ENCODE measurements at places on chromosomes 5 and 9.

DNA sequence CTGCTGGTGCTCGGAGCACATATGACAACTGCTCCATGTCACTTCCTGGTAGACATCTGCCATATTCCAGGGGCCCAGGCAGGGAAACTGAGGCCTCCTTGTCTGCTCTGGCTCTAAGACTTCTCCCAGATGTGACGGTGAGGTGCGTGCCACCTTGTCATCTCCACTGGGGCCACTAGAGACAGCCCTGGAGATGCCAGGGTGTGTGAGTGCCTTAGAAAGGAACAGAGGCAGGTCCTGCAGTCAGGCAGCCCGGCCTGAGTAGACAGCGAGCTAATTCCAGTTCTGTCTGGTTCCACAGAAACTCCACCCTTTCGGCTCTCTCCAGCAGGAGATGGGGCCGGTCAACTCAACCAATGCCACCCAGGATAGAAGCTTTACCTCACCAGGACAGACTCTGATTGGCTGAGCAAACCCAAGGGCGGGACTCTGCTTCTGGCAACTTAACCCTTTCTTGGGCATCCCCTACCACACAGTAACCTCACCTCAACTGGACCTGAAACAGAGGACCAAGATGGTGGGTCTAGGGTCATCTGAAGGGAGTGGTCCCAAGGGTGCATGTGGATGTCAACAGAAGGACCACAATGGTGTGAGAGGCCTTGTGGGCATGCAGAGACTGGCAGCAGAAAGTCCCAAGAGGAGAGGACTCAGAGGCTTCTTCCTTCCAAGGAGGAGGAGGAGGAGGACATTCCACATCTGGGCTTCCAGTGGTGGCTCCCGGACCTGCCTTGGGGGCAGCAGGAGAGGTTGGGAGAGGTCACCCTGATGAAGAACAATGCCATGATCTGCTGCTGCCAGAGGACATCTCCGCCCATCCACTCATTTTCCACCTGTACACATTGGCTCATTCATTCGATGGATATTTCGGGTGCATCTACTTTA is 77.7 kb downstream of the RGS3 start:
- no peak for DNase-seq

DNA sequence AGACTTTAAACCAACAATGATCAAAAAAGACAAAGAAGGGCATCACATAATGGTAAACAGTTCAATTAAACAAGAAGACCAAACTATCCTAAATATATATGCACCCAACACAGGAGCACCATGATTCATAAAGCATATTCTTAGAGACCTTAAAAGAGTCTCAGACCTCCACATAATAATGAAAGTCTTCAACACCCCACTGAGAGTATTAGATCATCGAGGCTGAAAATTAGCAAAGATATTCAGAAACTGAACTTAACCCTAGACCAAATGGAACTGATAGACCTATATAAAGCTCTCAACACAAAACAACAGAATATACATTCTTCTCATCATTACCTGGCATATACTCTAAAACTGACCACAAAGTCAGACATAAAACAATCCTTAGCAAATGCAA is 11.7 kb upstream of the SPINK14 start:
- no peak for DNase-seq

GRCh38 chr9:111366978-111367377 is 37.0 kb upstream of the OR2K2 start:
- DNase-seq = no peak

- DNase-seq = no peak
Measured at GRCh38 chr5:172919525-172920446, 39.4 kb upstream of the RPL26L1 start.

DNA sequence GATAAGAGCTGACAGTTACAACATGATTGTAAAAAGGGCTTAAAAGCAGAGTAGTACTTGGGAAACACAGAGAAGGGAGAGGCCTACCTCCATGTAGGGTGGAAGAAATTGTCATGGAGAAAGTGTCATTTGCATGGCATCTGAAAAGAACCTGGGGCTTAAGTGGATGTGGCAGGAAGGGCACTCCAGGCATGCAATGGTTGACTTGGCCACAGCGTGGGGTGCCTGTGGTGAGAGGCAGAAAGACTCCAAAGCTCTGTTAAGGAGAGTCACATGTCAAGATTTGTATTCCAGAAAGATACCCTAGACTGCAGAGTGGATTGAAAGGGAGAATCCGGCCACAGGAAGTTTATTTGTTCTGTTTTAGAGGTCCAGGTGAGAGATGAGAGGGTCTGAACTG is 2.4 kb downstream of the POLR3G start:
- DNase-seq = no peak

DNA sequence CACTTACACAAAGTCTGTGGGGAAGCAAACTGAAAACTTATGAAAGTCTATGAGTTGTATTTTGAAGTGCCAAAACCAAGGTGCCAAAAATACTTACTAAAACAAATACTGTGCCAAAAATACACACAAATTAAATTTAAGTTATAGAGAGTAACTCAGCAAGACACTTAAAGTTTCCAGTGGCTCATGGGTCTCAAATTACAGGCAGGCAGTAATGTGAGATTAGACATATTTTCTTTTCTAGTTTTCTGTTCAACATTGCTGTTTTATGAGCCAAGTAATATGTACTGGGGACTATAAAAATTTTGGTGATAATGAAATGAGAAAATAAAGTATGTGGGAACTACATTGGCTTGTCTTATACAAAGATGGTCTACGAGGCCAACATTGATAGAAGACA is 172.2 kb upstream of the SNX2 start:
- no peak for DNase-seq

DNA sequence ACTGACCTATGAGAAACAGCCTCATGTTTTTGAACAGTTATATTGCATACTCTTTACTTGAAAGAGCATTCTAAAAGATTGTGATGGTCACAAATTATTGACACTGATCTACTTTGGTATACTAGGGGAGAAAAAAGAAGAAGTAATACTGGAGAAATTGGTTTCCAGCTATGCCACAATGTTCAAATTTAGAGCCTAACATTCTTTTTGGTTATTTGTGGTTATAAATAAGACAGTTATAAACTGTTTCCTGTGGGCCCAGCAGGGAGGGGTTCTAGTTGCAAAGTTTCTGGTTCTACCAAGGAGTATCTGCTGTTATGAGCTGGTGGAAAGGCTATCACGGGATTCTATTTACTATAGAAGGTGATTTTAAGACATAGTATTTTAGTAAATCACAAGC is 4.8 kb downstream of the CWC27 start:
- DNase-seq = no peak

- DNase-seq = no peak
Measured at GRCh38 chr5:138748630-138749081, 4.6 kb upstream of the CTNNA1 start.

DNA sequence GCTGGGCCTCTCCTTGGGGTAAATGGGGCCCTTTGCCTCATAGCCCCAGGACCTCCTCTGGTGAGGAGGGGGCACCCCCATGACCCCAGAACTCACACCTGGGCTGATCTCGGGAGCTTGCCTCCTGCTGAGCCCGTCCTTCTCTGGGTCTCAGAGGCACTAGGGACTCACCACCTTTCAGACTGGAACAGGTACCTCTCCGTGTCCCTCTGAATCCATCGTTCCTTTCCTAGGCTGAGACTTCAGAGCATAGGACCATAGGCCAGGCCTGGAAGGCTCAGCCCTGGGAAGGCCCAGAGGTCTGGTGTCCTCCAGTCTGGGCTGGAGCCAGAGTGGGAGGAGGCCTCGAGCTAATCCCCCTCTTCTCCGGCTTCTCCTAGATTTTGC is 97.9 kb downstream of the CACNA1B start:
- DNase-seq = no peak

DNA sequence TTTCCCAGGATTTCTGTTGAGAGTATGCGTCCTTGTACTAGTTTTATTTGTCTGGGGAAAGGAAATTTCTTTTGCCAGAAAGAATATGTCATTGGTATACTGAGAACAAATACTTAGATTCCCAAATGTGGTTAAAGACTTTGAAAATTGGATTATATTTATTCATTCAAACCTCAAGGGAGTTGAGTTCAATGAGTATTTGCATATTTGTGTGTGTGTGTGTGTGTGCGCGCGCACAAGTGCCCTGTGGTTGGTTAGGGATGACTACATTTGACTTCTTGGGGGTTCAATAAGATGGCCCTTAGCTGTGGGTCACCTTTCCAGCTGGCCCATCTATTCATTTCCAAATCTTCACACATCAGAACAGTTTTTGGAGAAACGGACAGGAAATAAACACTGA is 4.9 kb downstream of the RXFP3 start:
- DNase-seq = no peak
